ENCODE measurements at places on chromosomes 11 and 22.
A peak's percentile ranks its signal among the peaks of the same experiment; 100 is the strongest.

DNA sequence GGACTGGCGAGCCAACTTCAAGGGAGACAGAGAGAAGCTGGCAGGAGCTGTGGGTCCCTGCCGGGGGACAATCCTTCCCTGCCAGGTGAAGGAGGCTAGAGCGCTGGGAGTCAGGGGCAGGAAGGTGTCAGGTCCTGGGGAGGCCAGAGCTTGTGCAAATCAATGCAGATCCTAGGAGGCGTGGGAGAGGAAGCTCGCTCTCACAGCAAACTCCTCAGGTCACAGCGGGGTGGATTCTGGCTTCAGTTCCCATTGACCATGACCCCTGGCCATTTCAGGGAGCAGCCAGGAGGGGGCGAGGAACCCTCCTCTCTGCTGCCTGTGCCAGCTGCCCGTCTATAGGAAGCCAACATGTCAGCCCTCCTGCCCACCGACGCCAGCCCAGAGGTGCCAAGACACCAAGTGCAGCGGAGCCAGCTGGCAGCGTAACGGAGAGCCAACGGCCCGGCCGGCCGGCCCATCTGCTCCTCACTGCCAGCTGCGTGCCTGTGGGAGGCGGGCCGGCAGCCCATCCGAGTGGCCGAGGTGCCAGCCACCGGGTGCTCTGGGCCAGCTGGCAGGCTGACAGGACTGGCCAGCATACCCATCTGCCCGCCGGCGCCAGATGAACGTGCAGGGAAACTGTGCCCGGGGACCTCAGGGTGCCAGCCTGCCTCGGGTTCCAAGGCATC is 374.8 kb downstream of the MIAT start:
- no peak for ATAC-seq

DNA sequence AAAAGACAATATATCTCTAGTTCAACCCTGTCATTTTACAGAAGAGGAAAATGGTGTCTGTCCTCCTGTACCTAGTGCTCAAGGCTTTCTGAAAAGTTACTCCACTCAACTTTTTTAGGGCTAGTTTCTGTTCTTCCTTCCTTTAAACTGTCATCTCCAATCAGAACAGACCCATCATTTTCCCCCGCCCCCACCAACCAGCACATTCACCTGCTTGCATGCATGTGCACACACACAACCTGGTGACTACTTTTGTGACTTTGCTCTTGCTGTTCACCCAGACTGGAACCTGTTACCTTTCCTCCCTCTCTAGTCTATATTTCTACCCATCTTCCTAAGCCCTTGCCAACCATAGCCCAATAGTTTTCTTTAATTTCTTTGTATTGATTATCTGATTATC is 5.6 kb downstream of the FBXO7 start:
- ATAC-seq = no peak

- no peak for ATAC-seq
These were observed 1022.8 kb downstream of the BRD1 start for GRCh38 chr22:48804811-48805301.

DNA sequence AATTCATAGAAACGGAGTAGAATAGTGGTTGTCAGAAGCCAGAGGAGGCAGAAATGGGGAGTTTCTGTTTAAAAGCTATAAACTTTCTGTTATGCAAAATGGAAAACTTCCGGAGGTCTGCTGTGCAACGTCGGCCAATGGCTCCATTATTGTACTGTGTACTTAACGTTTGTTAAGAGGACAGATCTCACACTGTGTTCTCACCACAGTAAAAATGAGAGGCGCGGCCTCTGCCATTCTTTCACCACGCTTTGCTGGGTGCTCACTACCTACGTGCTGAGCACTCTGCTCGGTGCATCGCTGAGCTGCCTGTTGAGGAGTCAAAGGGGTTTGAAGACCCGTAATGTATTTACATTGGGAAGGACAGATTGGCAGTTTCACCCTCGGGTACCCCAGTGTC is 218.8 kb upstream of the B3GAT1 start:
- ATAC-seq = no peak

DNA sequence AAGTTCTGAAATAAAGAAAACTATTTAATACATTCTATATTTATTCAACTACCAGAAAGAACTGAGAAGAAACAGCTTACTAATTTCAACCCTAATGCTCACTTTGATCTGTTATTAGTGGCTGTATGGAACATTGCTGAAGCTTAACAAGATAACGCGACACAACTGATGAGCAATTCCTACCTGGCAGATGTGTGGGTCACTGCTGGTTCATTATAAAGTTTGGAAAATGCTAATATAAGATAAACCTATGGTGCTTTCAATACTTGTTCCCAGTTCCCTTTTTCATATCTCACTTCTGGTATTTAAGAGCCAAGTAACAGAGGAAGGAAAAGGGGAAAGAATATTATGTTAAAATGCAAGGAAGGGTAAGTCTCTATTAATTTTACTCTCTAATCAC is 10.5 kb downstream of the CTSC start:
- ATAC-seq = peak; percentile 39

DNA sequence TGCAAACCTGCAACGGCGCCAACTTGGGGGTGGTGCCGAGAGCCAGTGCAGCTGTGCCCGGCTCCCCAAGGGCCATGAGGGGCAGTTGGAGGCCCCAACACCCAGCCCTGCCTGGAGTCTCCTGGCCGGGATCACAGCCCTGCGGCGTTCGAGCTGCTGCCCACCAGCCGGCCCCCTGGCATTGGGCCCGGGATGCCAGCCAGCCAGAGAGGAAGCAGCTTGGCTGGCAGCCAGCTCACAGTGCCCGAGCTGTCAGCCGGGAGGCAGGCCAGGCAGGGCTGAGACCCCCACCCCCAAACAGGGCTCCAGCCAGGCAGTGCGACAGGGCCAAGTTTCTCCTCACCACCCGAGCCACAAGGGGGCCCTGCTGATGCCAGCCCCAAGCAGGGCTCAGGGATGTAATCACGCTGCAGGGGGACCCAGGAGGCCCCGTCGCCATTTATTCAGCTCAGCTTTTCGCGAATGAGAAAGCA is 26.0 kb upstream of the TCF20 start:
- no peak for ATAC-seq

DNA sequence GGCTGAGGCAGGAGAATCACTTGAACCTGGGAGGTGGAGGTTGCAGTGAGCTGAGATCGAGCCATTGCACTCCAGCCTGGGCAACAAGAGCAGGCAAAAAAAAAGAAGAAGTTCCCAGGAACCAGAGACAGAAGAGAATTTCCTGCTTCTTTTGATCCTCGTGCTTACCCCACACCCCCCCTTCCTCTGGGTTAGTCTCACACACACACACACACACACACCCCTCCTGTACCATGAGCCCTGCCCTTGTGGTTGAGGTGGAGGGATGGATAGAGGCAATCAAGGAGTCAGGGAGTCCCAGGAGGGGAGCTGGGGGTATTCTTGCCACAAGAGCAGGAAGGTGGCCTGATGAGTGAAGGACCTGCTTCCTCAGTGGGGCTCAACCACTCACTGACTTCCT is 4.1 kb upstream of the UBE2L6 start:
- no peak for ATAC-seq

DNA sequence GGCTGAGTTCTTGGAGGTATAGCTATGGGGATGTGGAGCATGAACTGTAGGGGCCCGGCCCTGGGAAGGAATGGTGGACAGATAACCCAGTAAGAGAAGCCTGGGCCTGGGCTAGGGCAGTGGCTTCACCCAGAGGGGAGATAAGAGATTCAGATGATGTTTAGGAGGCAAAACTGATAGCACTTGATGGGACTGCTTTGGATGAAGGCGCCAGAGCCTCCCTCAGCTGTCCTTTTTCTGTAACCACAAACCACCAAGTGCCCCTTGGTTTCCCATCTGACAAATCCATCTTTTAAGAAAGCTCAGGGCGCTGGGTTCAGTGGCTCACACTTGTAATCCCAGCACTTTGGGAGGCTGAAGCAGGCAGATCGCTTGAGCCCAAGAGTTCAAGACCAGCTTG is 23.4 kb downstream of the RELT start:
- no peak for ATAC-seq

GRCh38 chr11:45876401-45876800 is 9.1 kb upstream of the MAPK8IP1 start:
- no peak for ATAC-seq

DNA sequence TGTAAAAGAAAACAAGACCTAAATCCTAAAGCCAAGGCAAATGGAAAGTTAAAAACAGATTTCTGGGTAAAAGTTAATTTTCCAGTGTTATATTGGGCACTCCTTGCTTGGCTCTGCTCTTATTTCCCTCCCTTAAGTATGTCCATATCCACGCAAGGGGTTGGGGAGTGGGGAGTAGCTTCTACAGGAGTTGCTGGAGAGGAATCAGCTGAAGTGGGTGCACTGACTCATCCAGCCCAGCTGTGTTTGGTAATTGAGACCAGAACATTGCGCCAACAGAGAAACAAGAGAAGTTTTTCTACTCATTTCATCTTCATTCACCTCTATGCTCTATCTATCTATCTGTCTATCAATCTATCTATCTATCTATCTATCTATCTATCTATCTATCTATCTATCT is 298.4 kb upstream of the PDGFD start:
- no peak for ATAC-seq

DNA sequence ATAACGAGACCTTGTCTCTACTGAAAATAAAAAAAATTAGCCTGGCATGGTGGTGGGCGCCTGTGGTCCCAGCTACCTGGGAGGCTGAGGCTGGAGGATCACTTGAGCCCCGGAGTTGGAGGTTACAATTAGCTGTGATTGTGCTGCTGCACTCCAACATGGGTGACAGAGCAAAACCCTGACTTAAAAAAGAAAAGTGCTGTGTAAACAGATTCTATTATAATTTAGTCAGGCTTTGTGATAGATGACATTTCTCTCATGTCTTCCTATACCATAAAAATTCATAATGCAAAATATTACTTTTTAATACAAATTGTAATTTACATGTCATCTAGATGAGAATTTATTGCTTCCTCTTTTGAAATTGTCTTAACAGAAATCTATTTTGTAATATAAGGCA is 94.1 kb downstream of the MTMR3 start:
- no peak for ATAC-seq

GRCh38 chr11:97622795-97623194 is 1233.0 kb downstream of the JRKL start:
- no peak for ATAC-seq

DNA sequence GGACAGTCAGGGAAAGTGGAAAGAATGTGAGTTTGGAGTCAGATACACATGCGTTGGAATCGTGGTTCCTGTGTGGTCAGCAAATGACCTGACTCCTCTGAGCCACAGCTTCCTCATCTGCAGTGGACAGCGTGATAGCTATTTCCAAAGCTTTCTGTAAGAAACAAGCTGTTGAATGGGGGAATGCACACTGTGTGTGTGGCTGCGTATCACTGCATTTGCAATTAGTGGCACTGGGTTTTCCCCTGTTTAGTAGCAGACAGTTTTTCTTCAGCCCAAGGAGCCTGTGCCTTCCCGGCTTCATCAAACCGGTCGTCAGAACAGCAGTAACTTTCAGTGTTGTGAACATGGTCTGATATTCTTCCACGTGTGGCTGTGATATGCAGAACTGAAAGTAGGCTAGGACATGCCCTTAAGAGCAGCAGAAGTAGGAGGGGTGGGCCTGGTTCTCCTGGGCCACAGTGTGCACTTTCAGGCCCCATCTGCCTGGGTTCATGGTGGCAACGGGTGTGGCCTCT is 121.5 kb downstream of the RRAS2 start:
- peak; percentile 59 for ATAC-seq

GRCh38 chr11:102810950-102811660 is 13.1 kb upstream of the MMP1 start:
- no peak for ATAC-seq

DNA sequence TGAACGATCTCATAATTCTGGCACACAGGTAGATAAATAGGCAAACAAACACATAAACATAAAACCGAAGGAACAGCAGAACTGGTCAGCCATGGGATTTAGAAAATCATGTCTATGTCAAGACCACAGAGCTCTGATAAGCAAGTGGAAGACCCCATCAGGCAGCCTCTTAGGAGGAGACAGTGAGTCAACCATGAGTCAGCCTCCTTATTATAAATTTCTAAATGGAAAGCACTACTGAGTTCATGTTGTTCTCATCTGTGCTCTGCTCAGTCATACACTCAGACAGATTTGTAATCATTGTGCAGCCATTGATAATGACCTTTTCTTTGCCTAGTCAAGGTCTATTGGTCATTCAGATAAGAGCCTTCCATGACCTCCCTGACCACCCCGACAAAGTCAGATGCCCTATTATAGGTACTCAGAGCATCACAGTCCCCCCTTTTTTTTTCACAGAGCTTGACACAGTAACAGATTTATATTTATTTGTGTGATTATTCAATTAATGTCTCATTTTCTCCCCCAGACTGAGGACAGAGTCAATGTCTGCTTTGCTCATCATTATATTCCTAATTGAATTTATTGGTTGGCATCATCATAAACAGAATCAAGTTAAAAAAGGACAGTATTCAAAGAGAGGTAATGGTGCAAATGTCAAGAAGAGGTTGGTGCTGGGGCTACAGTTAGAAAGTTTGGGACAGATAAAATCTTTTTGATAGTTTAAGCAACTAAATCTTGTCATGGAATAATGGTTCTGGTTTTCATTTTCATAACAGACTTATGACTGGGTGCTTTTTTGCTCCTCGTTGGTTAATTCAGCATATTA is 579.7 kb upstream of the CCDC90B start:
- no peak for ATAC-seq

DNA sequence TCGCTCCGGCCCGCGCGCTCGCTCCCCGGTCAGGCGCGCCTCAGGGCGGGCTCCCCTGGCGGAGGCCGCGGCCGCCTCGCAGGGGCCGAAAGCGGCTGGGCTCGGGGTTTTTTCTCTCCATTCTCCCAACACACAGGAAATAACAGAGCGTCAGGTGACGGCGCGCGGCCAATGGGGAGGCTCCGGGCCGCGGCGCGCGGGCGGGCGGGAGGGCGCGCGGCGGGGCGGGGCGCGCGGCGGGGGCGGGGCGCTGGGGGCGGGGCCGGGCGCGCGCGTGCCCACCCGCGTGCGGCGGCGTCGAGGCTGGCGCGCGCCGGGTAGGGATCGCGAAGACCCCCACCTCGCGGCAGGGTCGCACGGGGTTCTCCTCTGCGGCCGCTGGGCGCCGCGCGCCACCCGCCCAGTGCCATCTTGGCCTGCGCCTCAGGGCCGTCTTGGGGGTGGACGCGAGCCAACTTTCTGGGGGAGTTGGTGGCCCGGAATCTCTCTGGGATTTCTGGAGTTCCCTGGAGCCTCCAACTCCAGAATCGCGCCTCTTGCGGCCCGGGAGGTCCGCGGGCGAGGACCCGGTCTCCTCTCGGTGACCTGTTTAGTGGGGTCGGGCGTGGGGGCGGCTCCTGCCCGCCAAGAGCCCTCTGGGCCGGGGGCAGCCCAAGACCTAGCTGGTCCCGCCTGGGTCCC is at the start of gene TCF20:
Gene TCF20, minus strand, starts transcription at position 144 of the 681 bp plus-strand sequence. CDS start 55,348 bp downstream, outside the sequence.
- ATAC-seq = peak; percentile 80

Data from activated CD4-positive, CD25-positive, alpha-beta regulatory T cell treated with anti-CD3 and anti-CD28 coated beads, Interleukin-2, amount 50 U/mL, for 24 hours (primary cell).